ENCODE measurements at places on chromosomes 11 and 22. TPM values are rescaled to one million over a fixed set of nuclear protein-coding genes. Genes with fewer than 3 reads are reported as not detected.
A peak's percentile ranks its signal among the peaks of the same experiment; 100 is the strongest.

- H3K27ac ChIP-seq, result no peak overlapping the region
- H3K27me3 ChIP-seq, result no peaks in the 10 kb centered on the region
- H3K4me3 ChIP-seq, result no peak overlapping the region
These were observed 23.1 kb downstream of the TAB1 start for GRCh38 chr22:39422721-39423120.

GRCh38 chr22:17789379-17790200 lies 15.3 kb upstream of the BID start:
- H3K4me3 ChIP-seq, result no peak overlapping the region
- no peak overlapping the region for H3K27ac ChIP-seq
- H3K4me1 ChIP-seq, result no peaks in the 10 kb centered on the region
- no peaks in the 10 kb centered on the region for H3K27me3 ChIP-seq

GRCh38 chr11:114438303-114438702 lies 964 bp upstream of the REXO2 start:
- peaks cover 4% of the 10 kb centered on the region for H3K4me1 ChIP-seq
- peak; percentile 39 for DNase-seq
- H3K4me3 ChIP-seq, result peak overlapping the region; percentile 99
- no peaks in the 10 kb centered on the region for H3K27me3 ChIP-seq

DNA sequence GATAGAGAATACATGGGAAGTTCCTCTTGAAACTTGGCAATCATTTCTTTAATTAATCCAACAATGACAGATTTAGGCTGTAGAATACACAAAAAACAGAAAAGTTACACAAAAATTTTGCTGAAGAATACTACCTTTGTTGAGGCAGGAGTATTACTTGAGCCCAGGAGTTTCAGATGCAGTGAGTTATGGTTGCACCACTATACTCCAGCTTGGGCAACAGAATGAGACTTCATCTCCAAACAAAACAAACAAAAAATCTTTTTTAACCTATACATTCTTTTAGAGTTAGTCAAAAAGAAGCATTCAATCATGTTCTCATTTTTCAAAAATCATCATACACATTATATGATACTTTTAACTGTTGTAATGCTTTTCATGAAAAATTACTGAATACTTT lies 22.1 kb downstream of the UEVLD start:
- no peaks in the 10 kb centered on the region for H3K27me3 ChIP-seq
- H3K4me3 ChIP-seq, result no peak overlapping the region

- no peaks in the 10 kb centered on the region for H3K36me3 ChIP-seq
- H3K27me3 ChIP-seq, result no peaks in the 10 kb centered on the region
- no peak for DNase-seq
- no peak overlapping the region for H3K4me3 ChIP-seq
- no peaks in the 10 kb centered on the region for H3K4me1 ChIP-seq
These were observed 34.8 kb upstream of the HORMAD2 start for GRCh38 chr22:30045494-30045887.

- DNase-seq, result no peak
- H3K4me1 ChIP-seq, result no peaks in the 10 kb centered on the region
- no peak overlapping the region for H3K4me3 ChIP-seq
- no peaks in the 10 kb centered on the region for H3K36me3 ChIP-seq
- H3K27ac ChIP-seq, result no peak overlapping the region
These were observed 17.2 kb upstream of the FGF3 start for GRCh38 chr11:69836401-69836800.

GRCh38 chr11:104343578-104343977 lies 179.6 kb upstream of the PDGFD start:
- no peaks in the 10 kb centered on the region for H3K4me1 ChIP-seq
- H3K27me3 ChIP-seq, result no peaks in the 10 kb centered on the region
- H3K27ac ChIP-seq, result no peak overlapping the region

CD248 gene
- total RNA-seq, result 1.5 TPM

DRICH1 gene
- total RNA-seq, result not detected

PAX6 gene
- total RNA-seq, result not detected

RIMBP3B gene
- 0.77 TPM for total RNA-seq

Data from H9 (cell line).